ENCODE measurements at places on chromosomes 7 and 10. TPM values are rescaled to one million over a fixed set of nuclear protein-coding genes. Genes with fewer than 3 reads are reported as not detected.

Gene ECHDC3
- 164 TPM for total RNA-seq

Gene SORBS1
- total RNA-seq: 1,051 TPM

Gene CDK14
- 34.9 TPM for total RNA-seq

Gene AKR1C2
- total RNA-seq: 269 TPM

Gene AASS
- 69.5 TPM for total RNA-seq

Gene ADCY1
- 4.8 TPM for total RNA-seq

Gene ODAD2
- total RNA-seq: 0.31 TPM

Gene SMARCD3
- total RNA-seq: 34.0 TPM

Gene GDF10
- total RNA-seq: 0.75 TPM

Gene RAB19
- total RNA-seq: 1.3 TPM

Gene PRRT4
- 21.1 TPM for total RNA-seq

DNA sequence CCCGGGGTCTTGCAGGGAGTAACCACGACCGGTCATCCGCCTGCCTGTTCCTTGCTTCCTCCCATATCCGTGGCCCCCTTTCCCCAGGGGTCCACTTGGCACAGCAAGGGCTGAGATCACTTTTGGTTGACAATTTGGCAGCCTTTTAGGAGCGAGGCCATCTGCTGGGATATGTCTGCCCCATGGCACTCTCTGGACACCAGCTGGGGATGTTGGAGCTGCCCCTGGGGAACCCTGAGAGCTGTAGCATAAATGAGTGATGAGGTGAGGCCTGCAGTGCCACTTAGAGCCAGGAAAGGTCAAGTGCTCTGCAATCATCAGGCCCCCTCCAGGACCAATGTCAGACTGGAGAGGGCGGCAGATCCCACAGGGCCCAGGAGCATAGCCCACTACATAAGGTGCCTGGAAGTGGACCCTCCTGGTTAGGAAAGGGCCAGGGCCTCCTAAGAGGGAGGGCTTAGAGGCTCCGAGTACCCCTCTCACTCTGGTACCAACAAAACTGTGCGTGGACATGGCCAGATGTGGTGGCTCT lies 92.1 kb downstream of the HIP1 start:
- no peak for DNase-seq

GRCh38 chr10:3668276-3668965 lies 116.6 kb downstream of the KLF6 start:
- DNase-seq: no peak

- DNase-seq: no peak
These were observed 44.8 kb upstream of the HPSE2 start for GRCh38 chr10:99280472-99280871.

- no peak for DNase-seq
These were observed 248.0 kb upstream of the GALNT17 start for GRCh38 chr7:70883750-70884439.

GRCh38 chr10:659688-660141 lies 29.8 kb downstream of the DIP2C start:
- DNase-seq: no peak

DNA sequence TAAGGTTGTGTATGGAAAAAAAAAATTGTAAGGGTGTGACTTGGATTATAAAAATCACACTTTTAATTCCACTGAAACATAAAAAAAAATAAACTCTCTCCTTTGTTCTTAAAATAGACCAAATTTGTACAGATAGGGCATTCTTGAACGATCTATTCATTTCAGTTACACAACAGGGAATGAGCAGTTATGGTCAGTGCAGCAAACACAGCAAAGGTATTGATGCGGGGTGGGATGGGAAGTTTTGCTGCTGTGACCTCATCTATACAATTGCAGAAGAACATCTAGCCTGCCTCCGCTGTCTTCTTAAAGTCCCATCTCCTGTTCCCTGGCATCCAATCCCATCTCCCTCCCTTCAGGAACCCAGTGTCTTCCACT lies 580.2 kb downstream of the SUGCT start:
- no peak for DNase-seq

DNA sequence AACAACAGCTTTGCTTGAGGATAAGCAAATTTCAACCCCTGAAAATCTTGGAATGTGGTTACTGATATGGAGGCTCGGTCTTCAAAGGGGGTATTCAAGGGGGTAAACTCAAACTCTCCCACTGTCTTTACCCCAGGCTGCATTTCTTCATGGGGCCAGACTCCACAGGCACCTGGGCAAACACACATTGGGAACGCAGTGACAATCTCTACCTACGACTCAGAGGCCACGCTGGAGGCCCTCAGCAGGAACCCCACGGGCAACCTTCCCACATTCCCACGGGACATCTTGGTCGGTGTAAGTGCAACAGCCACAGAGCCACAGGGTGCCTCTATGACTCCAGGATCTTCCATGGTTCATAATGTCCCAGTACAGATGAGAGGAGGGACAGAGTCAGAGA lies 2.2 kb upstream of the INSIG1 start:
- DNase-seq: no peak

DNA sequence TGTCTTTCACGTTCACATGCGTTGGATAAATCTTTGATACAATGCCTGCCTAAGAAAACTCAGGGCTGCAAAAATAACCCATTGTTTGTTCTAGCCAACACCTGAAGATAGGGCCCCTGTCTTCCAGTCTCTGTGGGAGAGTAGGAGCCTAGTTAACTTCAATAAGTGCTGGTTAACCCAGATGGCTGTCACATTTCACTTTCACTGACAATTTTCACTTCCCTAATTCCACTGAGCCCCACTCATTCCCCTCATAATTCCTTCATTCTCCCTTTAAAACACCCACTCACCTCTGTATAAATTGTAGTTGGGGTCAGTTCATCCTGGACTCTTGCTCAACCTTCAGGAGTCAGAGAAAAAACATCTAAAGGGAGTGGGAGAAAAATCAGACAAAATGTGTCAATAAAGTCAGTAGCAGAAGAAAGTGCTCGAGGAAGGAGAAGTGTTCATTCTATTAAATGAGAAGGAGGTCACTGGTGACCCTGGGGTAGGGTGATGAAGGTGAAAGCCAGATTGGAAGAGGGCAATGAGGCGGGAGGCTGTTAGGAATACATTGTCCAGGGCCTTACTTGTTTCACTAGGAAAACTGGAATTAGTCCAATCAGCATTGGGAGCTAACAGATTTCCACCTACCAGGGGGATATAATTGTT lies 51.2 kb upstream of the ABI1 start:
- DNase-seq: no peak

All from omental fat pad (tissue), 4 donors.